ENCODE measurements at places on chromosomes 13 and 19. TPM values are rescaled to one million over a fixed set of nuclear protein-coding genes. Genes with fewer than 3 reads are reported as not detected.

DNA sequence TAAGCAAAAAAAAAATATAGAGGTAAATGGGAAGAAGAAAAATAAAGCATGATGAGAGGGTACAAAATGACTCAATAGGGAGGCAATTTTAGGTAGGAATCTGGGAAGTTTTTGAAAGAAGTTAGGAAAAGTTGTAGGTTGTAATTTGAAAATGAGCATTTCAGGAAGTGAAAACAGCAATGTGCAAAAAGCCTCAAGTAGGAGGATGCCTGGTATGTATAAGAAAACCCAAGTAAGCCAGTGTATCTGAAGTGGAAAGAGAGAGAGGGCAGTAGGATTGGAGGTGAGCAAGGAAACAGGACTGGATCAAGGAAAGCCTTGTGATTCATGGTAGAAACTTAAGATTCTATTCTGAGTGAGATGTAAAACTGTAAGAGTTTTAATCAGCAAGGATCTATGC, 121.6 kb upstream of the SPRY2 start:
- no peak overlapping the region for H3K27ac ChIP-seq
- peaks cover 13% of the 10 kb centered on the region for H3K4me1 ChIP-seq
- no peaks in the 10 kb centered on the region for H3K36me3 ChIP-seq
- no peak for DNase-seq
- H3K4me3 ChIP-seq, result no peak overlapping the region

- peaks cover 15% of the 10 kb centered on the region for H3K4me1 ChIP-seq
- peak; percentile 42 for DNase-seq
- no peak overlapping the region for H3K4me3 ChIP-seq
- no peaks in the 10 kb centered on the region for H3K36me3 ChIP-seq
Observed at GRCh38 chr13:24203811-24204210, 43.3 kb downstream of the SPATA13 start.

DNA sequence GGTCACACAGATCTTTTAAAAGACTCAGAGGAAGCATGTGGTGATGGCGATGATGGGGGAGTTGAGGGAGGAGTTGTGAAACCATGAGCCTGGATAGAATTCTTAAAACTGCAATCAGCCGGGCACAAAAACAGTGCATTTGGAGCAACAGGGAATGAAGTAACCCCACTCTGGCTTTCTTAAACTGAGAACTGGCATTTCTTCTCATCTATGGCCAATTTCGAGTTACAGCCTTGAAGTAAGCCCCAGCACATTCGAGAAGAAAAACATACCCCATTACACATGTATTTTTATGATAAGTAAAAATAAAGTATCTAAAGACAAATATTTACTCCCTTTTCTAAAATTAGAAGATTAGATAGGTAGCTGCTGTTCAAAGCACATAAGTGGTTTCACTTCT, 70.1 kb downstream of the DCLK1 start:
- H3K36me3 ChIP-seq, result no peaks in the 10 kb centered on the region
- no peak overlapping the region for H3K27ac ChIP-seq
- no peak for DNase-seq
- no peak overlapping the region for H3K4me3 ChIP-seq
- no peaks in the 10 kb centered on the region for H3K27me3 ChIP-seq

DNA sequence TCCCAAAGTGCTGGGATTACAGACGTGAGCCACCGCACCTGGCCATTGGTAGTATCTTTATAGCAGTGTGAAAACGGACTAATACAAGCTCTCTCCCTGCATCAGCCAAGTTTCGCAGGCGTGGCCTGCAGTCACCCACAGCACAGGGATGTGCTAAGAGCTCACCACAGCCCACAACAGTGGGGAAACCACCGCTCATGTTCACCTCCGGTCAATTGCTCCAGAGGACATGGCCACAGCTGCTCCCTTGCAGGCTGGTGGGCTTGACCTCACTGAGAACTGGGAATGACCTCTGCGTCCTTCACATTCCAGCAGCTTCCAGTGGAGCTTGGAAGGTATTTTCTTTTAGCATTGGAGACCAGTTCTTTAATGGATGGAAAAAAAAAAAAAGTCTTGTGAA, 156.4 kb downstream of the KCTD15 start:
- no peaks in the 10 kb centered on the region for H3K4me1 ChIP-seq
- no peak overlapping the region for H3K4me3 ChIP-seq
- no peak for DNase-seq

DNA sequence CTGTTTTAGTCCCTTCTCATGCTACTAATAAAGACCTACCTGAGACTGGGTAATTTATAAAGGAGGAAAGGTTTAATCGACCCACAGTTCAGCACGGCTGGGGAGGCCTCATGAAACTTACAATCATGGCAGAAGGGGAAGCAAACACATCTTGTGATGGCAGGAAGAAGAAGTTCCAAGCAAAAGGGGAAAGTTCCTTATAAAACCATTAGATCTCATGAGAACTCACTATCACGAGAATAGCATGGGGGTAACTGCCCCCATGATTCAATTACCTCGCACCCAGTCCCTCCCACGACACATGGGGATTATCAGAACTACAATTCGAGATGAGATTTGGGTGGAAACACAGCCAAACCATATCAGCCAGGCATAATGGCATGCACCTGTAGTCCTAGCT, 13.0 kb upstream of the STRN4 start:
- no peak overlapping the region for H3K4me3 ChIP-seq
- DNase-seq, result no peak
- no peak overlapping the region for H3K27ac ChIP-seq
- peaks cover 2% of the 10 kb centered on the region for H3K36me3 ChIP-seq
- no peaks in the 10 kb centered on the region for H3K27me3 ChIP-seq

- H3K36me3 ChIP-seq, result no peaks in the 10 kb centered on the region
- peak within 1 kb of the TSS; percentile 69 for H3K4me3 ChIP-seq
- peak; percentile 69 for DNase-seq
- H3K4me1 ChIP-seq, result peaks cover 8% of the 10 kb centered on the region
- H3K27me3 ChIP-seq, result no peaks in the 10 kb centered on the region
- no peak within 1 kb of the TSS for H3K27ac ChIP-seq
Observed at GRCh38 chr13:52128714-52129700, at the start of gene NEK5. Gene NEK5 (minus strand): TSS chr13:52129073. CDS start chr13:52127482, 1,591 bp downstream.

- peak; percentile 55 for DNase-seq
- peaks cover 21% of the 10 kb centered on the region for H3K4me1 ChIP-seq
- no peak overlapping the region for H3K27ac ChIP-seq
- H3K4me3 ChIP-seq, result no peak overlapping the region
Observed at GRCh38 chr13:52348071-52348470, 57.9 kb downstream of the THSD1 start.

DNA sequence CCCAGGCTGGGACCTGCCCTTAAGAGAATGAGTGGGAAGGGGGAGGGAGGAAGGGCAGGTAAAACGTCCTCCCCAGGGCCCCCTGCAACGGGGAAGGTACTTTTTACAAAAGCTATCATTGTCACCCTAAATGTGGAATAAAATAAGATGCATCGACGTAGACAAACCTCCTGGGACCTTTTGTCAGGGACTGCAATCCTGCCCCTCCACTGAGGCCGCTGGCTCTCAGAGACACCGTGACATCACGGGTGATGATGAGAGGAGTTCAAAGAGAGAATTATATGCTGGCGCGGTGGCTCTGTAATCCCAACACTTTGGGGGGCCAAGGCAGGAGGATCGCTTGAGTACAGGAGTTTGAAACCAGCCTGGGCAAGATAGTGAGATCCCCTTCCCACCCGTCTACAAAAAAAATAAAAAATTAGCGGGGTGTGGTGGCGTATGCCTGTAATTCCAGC, 1.8 kb upstream of the MYBPC2 start:
- H3K27ac ChIP-seq, result no peak overlapping the region
- H3K4me3 ChIP-seq, result peak overlapping the region; percentile 39
- H3K4me1 ChIP-seq, result peaks cover 6% of the 10 kb centered on the region
- DNase-seq, result no peak
- H3K27me3 ChIP-seq, result peaks cover 4% of the 10 kb centered on the region
- H3K36me3 ChIP-seq, result no peaks in the 10 kb centered on the region

- no peaks in the 10 kb centered on the region for H3K27me3 ChIP-seq
- H3K36me3 ChIP-seq, result no peaks in the 10 kb centered on the region
- H3K27ac ChIP-seq, result no peak overlapping the region
- no peak overlapping the region for H3K4me3 ChIP-seq
- peaks cover 27% of the 10 kb centered on the region for H3K4me1 ChIP-seq
Observed at GRCh38 chr13:112724788-112725345, 35.0 kb downstream of the ATP11A start.

DNA sequence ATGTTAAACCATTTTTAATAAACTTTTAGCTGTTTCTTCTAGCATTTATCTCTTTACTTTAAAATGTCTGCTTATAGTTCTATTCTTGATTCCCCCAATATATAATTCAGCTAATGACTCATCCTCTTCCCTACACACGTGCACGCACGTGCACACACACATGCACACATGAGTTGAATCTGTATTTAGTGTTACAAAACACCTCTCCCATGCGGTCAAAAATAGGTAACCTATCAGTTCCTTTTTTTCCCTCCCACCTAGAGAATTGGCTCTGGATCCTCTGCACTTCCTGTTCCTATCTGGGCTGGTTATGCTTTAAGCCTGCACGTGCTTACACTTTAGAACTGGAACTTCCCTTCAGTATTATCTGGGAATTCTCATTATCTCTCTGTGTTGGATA, 144.1 kb downstream of the PAN3 start:
- no peaks in the 10 kb centered on the region for H3K27me3 ChIP-seq
- no peak for DNase-seq

DNA sequence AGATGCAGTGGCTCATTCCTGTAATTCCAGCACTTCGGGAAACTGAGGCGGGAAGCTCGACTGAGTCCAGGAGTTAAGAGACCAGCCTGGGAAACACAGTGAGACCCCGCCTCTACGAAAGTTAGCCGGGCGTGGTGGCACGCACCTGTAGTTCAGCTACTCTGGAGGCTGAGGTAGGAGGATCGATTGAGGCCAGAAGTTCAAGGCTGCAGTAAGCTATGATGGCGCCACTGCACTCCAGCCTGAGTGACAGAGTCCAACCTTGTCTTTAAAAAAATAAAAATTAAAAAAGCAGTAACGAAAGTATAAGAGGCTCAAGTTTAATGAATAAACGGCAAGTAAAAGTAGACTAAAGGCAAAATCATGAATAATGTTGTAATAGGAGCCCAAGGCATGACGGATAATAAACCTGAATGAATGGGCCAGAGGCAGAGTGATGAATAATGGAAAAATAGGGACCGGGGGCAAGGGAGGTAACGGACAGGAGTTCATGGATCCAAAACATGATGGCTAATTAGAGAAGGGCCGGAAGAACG, 1.2 kb upstream of the TOMM40 start:
- H3K4me1 ChIP-seq, result peaks cover 16% of the 10 kb centered on the region
- H3K4me3 ChIP-seq, result peak overlapping the region; percentile 44
- peaks cover 31% of the 10 kb centered on the region for H3K36me3 ChIP-seq

DNA sequence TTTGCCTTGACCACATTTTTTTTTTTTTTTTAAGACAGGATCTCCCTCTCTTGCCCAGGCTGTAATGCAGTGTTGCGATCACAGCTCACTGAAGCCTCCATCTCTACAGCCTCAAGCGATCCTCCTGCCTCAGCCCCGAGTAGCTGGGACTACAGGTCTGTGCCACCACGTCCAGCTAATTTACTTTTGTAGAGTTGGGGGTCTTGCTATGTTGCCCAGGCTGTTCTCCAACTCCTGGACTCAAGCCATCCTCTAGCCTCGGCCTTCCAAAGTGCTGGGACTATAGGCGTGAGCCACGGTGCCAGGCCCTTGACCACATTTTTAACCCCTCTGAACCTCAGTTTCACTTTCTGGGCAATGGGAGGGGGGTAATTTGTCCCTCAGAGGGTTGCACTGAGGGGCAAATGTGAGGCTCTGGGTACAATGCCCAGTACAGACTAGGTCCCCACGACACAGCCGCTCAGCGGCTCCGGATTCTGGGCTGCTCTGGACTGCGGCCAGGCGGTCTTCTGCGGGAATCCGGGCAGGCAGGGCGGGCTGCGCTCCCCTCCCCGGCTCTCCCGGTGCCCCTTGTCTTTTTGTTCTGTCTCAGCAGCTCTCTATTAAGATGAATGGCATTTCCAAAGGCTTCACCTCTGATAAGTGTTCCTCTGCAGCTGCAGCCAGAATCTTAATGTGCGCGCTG, 3.8 kb upstream of the ALOX5AP start:
- H3K27ac ChIP-seq, result no peak overlapping the region
- no peak overlapping the region for H3K4me3 ChIP-seq
- H3K36me3 ChIP-seq, result no peaks in the 10 kb centered on the region
- DNase-seq, result no peak

GRCh38 chr19:29516821-29517395, 8.9 kb upstream of the VSTM2B start:
- no peaks in the 10 kb centered on the region for H3K4me1 ChIP-seq
- H3K4me3 ChIP-seq, result no peak overlapping the region
- H3K27ac ChIP-seq, result no peak overlapping the region
- no peaks in the 10 kb centered on the region for H3K36me3 ChIP-seq
- no peaks in the 10 kb centered on the region for H3K27me3 ChIP-seq

DNA sequence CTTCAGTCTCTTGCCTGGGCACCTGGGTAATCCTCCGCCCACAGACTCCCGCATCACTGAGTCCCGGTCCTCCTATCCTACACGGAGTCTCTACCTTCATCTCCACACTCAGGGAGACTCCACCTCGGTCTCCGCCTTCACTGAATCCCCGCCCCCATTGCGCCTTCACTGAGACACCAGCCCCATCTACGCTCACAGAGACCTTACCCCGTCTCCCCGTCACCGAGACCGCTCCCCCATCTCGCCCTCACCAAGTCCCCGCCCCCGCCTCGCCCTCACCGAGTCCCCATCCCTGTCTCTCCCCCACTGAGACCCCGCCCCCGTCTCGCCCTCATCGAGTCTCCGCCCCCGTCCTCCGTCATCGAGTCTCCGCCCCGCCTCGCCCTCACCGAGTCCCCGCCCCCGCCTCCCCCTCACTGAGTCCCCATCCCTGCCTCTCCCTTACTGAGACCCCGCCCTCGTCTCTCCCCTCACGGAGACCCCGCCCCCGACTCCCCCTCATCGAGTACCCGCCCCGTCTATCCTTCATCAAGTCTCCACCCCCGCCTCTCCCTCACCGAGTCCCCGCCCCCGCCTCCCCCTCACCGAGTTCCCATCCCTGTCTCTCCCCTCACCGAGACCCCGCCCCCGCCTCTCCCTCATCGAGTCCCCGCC, 23.1 kb upstream of the ZNF846 start:
- peak; percentile 92 for DNase-seq
- H3K27me3 ChIP-seq, result no peaks in the 10 kb centered on the region
- no peaks in the 10 kb centered on the region for H3K4me1 ChIP-seq

- H3K4me3 ChIP-seq, result no peak overlapping the region
- DNase-seq, result no peak
- H3K36me3 ChIP-seq, result no peaks in the 10 kb centered on the region
- no peaks in the 10 kb centered on the region for H3K4me1 ChIP-seq
- H3K27ac ChIP-seq, result no peak overlapping the region
Observed at GRCh38 chr13:101231751-101232428, 184.4 kb downstream of the NALCN start.

GRCh38 chr13:112143753-112144615, 77.0 kb downstream of the SOX1 start:
- no peaks in the 10 kb centered on the region for H3K36me3 ChIP-seq
- no peaks in the 10 kb centered on the region for H3K4me1 ChIP-seq
- no peak overlapping the region for H3K4me3 ChIP-seq
- no peaks in the 10 kb centered on the region for H3K27me3 ChIP-seq
- no peak for DNase-seq
- H3K27ac ChIP-seq, result no peak overlapping the region

The ZNF559 gene
- polyA plus RNA-seq, result 6.1 TPM

The LGALS7B gene
- polyA plus RNA-seq, result not detected

The KLK12 gene
- polyA plus RNA-seq, result not detected

The IGFL2 gene
- not detected for polyA plus RNA-seq

The ZNF486 gene
- 2.2 TPM for polyA plus RNA-seq

The EBI3 gene
- 1.8 TPM for polyA plus RNA-seq

The DCLK1 gene
- polyA plus RNA-seq, result 0.28 TPM
